ENCODE measurements at places on chromosomes 1 and 21.

- DNase-seq: no peak
Observed at GRCh38 chr1:204042516-204042915, 30.4 kb upstream of the SOX13 start.

DNA sequence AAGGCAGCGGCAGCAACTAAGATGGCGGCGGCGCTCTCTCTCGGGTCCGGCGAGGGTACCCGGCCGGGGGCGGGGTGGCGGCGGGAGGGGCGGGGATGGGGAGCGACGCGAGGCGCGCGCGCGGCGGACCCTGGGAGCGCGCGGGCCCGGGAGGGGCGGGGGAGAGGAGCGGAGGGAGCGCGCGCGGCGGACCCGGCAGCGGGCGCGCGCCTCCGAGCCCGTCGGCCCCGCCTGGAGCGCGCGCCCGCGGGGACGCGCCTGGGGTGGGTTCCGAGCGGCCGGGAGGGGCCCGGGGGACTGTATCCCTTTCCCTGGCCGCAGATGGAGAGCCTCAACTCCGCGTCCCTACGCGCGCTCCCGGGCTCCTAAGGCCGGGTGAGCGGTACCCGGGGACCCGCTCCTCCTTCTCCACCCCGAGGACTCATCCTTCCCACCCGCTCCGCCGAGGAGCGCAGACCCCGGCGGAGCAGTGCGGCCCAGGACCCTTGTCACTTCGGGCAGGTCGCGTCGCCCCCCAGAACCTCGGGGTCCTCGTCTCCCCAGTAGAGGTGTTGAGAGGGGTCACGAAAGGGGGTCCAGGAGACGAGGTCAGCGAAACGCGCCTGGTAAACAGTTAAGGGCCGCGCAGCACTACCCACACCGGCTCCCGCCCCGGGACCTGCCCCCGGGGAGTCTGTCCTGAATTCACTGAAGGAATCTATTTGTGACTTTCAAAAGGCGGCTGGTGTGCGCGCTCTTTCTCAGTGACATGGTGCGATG is at the start of gene CLSTN1:
Gene CLSTN1 (minus strand): TSS at position 23 of the 759 bp plus-strand sequence. CDS start 232 bp downstream, outside the sequence.
- peak; percentile 91 for DNase-seq

- DNase-seq: no peak
Observed at GRCh38 chr1:183739082-183739481, 65.8 kb upstream of the RGL1 start.

DNA sequence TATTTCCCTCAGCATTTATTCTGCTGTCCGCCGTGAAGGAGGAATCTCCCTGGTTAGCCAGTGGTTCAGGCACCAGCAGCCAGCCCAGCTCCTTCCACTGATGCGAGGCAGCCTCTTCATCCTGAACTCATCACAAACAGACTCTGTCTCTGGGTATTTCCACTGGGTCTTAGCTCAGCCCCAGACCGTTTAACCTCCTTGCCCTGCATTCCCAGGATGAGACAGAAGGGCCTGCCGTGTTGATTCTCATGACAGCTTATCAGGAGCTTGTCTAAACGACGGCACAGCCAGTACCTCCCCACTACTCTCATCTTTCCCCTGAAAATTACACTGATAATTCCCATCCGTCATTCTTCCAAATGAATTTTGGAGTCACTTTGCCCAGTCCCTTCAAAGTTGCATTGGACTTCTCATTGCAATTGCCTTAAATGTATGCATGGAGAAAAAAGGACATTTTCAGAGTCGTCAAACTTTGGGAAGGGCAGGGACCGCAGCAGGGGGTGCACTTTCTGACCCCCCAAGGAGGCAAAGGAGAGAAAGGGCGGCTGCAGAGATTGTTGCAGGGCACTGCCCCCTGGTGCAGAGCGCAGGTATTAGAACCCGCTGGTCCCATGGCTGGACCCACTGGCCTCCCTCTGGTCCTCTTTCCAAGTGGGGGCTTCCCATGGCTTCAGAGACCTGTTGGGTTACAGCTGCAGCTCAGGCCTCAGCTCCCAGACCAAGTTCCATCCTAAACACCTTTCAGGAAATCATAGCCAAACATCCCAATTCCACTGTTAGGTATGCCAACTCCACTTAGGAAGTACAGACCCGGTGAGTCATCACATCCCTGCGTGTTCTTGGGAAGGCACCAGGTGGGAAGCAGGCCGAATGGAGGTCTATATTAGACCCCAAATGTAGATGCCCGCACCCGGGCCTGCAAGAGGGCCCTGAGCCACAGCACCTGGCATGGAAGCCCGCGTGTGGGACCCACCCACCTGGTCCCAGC is 3.7 kb upstream of the MEGF6 start:
- no peak for DNase-seq

DNA sequence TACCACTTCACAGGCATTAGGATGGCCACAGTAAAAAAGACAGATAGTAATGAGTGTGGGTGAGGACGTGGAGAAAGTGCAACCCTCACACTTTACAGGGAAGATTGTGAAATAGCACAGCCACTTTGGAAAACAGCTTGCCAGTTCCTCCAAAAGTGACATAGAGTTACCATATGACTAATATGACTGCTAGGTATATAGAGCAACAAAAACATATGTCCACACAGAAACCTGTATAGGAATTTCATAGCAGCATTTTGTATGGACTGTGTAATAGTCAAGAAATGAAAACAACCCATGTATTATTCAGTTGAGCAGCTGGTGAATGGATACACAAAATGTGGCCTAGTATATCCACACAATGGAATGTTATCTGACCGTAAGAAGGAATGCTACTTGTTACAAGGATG is 30.4 kb upstream of the LBR start:
- DNase-seq: no peak
